HS-27A (cell line): ENCODE measurements at places on chromosomes 6 and 20.

DNA sequence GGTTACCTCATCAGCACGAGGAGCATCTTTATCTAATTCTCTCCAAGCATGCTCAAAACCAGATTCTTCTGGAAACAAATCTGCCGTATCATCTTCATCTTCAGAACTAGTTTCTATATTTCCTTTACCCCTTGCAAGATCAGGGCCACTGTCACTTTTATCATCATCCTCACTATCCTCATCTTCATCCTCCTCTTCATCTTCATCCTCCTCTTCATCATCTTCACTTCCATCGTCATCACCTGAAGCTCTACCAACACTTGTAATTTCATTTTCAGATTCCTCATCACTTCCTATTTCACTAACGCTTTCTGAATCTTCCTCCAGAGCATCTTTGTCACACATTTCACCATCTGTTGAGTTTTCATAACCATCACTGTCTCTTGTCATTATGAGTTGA lies 8.9 kb downstream of the ESF1 start:
- DNase-seq, result no peak

DNA sequence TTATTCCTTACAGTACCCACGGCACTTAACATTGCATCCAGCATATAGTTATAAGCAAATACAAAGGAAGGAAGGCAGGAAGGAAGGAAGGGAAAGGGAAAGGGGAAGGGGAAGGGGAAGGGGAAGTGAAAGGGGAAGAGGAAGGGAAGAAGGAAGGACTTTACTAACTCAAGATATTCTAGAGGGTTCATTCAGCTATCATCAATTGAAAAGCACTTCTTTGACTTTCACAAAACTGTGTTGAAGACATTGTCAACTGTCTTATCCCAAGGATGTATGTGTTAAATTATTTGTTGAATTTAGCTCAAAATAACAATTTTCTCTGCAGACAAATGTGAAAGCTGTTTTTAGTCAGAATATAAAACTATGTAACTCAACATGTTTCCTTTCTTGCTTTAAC lies 87.7 kb downstream of the EPM2A start:
- DNase-seq, result no peak

GRCh38 chr20:33915726-33916331 lies 77.9 kb upstream of the RALY start:
- DNase-seq, result no peak

- DNase-seq, result no peak
Observed at GRCh38 chr6:84769306-84769705, 4.9 kb upstream of the TBX18 start.

- DNase-seq, result no peak
Observed at GRCh38 chr20:328975-329695, 3.8 kb downstream of the SOX12 start.

- no peak for DNase-seq
Observed at GRCh38 chr6:118163542-118163941, 256.5 kb downstream of the SLC35F1 start.

GRCh38 chr6:83509441-83509840 lies 2.9 kb upstream of the PRSS35 start:
- DNase-seq, result no peak

DNA sequence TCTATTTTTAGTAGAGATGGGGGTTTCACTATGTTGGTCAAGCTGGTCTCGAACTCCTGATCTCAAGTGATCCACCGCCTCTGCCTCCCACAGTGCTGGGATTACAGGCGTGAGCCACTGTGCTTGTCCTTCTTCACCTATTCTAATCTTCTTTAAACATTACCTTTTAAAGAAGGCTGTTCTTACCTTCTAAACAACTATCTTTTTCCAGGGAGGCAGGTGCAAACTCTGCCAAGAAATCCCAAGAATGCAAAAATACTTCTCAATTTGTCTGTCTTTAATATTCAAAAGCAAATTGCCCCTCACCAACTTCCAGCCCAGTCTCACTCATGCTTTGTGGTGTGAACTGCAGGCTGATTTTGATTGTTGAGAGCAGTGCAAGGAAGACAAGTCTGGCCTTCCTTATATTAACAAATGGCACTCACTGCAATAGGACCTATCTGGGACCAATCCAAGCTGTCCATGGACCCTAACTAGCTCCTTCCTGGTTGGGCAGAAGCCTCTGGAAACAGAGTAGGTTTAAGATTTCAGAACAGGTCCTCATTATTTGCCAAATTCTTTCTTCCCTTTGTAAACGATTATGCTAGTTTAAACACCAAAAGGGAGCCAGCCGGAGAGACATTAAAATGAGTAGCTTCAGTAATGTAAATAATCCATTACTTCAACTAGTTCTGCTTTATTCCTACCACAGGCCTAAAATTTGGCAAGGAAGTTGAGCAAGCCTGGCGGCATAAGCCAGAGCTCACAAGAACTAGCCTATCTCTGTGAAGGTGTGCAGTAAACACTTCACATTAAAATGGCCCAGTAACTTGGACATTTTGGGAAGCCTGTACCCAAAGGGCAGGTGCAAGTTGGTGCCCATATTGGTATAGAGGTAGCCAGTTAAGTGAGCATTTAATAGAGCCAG lies 1.6 kb downstream of the SCAND1 start:
- no peak for DNase-seq

- no peak for DNase-seq
Observed at GRCh38 chr20:46305331-46305972, 2.8 kb downstream of the CDH22 start.

DNA sequence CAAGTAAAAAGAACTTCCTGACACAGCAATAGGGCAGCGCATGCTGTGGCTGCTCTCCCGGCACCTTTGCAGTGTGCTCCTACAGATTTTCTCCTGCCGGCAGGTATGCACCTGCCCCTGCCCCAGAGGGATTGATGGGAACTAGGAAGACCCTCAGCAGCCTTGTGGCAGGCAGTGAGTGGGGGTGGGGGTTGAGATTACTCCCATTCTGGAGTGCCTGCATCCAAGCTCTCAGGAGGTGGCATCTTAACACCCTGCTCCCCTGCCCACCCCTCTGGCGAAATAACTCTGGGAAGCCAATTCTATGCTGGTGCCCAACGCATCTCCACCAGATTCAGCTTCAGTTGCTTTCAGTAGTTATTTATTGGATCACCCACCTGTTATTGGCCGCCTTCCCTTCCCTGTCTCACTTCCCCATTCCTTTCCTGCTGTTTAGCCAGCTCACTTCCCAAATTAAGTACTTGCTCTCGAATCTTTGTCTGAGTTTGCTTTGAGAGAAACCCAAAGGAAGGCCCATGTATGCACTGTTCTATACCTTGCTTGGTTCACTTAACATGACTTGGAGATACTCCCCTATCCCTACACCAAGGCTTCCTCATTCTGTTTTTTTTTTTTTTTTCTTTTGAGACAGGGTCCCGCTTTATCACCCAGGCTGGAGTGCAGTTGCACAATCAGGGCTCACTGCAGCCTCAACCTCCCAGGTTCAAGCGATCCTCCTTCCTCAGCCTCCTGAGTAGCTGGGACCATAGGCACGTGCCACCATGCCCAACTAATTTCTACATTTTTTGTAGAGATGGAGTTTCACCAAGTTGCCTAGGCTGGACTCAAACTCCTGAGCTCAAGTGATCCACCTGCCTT lies 29.3 kb upstream of the SLC23A2 start:
- DNase-seq, result no peak

- DNase-seq, result no peak
Observed at GRCh38 chr6:47352966-47353365, 43.3 kb upstream of the TNFRSF21 start.

DNA sequence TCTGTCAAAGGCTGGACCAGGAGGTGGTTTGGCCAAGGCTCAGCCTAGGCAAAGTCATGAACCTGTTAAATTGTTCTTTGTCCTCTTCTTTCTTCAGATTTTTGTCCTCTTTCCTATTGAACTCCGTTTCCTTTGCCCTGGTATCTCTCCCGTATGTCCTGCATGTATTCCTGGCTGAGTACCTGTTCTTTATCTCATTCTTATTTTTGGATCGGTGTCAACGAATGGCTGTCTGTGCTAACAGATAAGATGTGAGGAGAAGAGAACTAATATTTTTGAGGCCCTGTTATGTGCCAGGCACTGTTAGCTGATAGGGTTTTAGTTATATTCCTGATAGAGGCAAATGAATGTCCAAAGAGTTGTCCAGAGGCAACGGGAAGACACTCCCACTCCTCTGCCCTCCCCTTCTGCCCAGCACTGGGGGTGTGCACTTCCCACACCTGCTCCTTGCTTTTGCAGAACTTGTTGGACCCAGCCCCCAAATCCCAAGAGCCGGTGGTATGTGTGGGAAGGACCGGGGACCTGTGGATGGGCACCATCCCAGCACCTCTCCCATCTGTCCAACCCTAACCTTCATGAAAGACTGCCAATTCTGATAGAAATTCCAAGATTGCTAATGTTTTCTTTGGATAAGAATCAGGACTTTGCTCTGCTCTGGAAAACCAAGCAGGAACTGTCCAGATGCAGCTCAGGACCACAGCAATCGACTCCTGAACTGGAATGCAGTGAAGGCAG lies 20.6 kb downstream of the MMP24OS start:
- peak; percentile 33 for DNase-seq
